ENCODE measurements at places on chromosomes 12 and 14.

- DNase-seq = no peak
Measured at GRCh38 chr12:46168426-46168825, 100.4 kb downstream of the SLC38A1 start.

DNA sequence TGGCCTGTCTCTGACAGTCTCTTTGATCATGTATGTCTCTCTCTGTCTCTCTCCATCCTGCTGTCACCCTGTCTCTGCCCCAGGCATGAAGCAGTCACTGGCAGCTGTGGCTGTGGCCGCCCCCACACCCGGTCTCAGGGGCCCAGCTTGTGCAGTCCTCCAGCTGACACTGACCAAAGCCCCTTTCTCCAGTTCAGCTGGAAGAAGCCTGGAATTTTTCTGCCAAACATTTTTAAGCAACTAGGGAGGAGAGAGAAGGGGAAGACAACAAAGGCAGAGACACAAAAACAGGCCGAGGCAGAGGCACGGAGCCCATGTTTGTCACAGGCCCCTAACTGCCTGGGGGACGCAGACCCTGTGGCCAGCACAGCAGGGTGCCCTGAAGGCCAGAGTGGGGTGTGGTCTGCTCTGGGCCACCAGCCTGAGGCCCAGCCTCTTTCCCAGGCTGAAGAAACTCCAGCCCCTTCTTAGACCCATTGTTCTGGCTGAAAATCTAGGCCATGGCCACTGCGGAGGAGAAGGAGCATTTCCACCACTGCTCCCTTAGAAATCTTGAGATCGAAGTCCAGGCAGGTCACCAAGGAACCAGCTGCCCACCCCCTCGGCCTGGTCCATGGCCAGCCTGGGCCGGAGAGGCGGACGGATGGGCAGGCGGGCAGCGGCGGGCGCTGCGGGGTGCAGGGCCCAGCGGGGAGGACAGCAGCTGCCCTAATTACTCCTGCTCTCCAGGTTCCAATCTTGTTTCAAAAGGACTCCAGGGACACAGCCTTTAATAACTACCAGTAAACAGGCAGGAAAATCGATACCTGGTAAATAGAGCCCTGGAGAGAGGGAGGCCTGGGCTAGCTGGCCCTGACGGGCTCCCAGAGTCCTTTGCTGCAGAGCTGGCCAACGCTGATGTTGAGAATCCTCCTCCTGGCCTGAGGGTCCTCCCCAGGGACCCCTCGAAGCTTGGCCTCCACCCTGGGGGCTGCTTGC, 14.9 kb downstream of the DTX1 start:
- no peak for DNase-seq

- no peak for DNase-seq
Measured at GRCh38 chr12:116415408-116416108, 138.1 kb upstream of the MED13L start.

- DNase-seq = no peak
Measured at GRCh38 chr14:82192387-82192786, 658.7 kb upstream of the SEL1L start.

GRCh38 chr12:61757831-61758505, 502.2 kb upstream of the USP15 start:
- no peak for DNase-seq

DNA sequence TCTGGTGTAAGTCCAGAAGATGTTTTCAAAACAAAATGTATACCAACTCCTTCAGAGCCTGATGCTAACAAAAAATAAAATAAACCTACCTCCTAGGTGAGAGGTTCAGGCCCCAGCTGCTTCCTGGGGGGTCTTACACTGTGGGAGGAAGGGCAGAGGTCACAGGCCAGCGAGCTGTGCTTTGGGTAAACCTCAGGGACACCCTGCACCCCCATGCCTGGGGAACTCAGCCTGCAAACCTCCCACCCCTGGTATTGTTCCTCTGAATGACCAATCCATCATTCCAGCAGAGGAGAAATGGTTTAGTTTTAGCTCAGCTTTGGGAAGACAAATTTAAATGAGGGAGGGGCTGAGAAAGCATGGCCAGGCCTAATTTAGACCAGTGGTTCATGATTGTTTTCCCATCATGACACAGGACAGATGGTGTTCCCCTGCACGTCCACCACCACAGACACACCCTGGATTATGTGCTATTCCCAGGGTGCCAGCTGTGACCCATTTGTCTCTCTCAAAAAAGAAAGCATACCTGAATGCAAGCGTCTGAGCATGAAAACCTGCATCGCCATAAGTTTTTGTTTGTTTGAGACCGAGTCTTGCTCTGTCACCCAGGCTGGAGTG, 14.5 kb upstream of the TFCP2 start:
- DNase-seq = no peak

DNA sequence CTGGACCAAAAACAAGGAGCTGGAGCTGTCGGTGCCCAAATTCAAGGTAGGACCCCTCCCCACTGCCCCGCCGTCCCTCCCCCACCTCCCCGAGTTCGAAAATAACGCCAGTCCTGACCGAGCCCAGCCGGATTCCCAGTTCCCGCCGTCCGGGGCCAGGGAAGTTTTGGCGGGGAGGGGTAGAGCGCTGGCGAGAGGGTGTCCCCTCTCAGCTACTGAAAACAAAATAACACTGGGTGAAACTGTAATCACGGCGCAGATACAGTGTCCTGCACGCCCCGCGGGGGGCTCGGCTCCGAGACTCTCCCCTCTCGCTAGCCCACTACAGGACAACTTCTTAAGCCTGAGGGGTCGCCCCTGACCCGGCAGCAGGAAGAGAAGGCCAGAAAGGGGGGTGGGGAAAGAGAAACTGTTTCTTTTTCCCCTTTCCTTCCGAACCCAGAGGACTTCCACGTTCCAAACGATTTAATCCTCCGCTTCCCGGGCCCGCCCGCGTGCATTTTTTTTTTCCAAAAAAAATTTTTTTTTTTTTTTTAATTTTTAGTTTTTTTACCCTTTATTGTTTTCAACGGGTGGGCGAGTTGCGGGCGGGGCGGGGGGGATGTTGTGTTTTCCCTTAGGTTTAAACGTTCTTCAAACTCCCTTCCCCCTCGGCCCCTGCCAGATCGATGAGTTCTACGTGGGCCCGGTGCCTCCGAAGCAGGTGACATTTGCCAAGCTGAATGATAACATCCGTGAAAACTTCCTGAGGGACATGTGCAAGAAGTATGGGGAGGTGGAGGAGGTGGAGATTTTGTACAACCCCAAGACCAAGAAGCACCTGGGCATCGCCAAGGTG, 1.6 kb downstream of the SETD1B start:
- no peak for DNase-seq

DNA sequence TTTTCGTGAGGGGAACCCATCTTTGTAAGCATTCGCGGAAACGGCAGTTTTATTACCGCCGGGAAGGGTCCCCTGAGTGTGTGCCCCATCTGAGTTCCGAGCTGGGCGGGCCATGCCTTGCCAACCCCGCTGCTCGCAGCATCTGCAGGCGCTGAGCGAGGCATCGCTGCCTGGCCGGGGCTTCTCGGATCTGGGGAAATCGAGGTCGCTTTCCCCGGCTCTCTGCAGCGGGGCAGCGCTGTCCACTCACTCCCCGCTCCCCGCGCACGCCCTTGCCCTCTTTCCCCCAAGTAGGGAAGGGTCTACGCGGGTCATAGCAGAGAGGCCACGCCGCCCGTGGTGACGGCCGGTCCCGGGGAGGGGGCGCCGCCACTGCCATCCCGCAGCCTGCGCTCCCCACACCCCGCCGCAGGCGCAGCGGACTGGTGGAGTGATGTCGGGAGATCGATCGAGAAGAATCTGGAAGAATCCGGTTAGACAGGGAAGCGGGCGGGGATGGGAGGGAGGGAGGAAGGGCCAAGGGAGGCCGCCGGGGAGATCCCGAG, 507 bp upstream of the FKBP4 start:
- peak; percentile 71 for DNase-seq

- no peak for DNase-seq
Measured at GRCh38 chr12:132413931-132414588, 75.9 kb upstream of the FBRSL1 start.

DNA sequence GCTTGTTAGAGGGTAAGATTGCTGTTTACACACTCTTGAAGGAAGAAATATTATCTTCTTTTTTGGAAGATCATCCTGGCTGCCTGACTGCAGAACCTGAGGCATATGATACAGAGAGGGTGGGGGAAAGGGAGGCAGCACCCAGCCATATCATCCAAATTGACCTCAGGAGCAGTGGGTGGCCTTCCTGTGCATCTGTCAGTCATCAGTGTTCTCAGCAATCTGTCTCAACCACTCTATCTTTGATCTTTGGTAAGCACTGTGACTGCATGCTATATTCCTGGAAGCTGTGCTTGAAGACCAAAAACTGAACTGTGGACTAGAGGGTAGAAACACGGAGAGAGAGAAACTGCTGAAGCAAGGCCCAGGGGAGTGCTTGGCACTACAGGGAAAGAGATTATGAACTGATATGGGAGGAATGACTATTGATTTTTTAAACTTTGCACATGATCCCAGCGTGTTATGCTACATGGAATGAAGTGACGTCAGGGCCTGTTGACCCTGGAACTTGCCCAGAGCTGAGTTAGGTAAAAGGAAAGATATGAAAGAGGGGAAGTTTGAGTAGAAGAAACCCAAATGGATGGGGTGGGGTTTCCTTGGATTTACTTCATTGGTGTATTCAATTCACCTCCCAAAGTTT, 171.5 kb downstream of the ASCL1 start:
- DNase-seq = no peak

GRCh38 chr14:22233377-22233776, 355.6 kb downstream of the DAD1 start:
- no peak for DNase-seq

GRCh38 chr14:33493266-33493665, 457.6 kb downstream of the EGLN3 start:
- DNase-seq = no peak

- no peak for DNase-seq
Measured at GRCh38 chr12:60174476-60174875, 578.6 kb downstream of the SLC16A7 start.

DNA sequence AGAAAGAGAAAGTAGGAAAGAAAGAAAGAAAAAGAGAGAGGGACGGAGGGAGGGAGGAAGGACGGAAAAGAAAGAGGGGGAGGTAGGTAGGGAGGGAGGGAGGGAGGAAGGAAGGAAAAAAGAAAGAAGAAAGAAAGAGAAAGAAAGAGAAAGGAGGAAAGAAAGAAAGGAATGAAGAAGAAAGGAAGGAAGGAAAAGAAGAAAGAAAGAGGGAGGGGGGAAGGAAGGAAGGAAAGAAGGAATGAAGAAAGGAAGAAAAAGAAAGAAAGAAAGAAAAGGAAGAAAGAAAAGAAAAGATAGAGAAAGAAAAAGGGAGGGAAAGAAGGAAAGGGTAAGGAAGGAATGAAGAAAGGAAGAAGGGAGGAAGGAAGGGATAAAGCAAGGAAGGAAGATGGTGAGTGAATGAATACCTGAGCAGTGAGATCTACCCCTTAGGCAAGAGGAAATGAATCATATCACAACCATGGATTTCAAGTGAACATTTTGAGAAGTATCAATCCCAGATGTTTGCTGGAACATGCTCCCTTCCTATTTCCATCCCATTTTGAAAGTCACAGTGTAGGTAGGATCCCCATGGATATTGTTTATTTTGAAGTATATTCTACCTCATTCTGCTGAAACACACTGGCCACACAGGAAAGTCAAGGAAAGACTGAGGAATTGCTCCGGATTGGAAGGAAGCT, 639.4 kb upstream of the TBX3 start:
- DNase-seq = no peak

DNA sequence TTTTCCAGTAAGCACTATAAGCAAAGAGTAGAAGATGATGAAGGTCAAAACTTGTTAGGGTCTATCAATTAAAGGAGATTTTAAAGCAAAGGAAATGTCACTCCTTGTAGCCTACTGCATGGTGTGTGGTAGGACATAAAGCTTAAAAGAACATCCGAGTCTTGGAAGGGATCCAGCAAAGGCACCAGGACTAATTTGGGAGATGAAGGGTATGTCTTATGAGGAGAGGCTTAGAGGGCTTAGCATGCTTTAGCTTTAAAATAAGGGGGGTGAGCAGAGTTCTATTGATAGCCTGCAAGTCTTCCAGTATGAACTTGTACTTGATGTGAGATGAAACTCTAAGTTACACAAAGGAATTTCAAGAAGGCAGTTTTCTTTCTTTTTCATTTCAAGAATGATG, 11.8 kb upstream of the MYBPC1 start:
- no peak for DNase-seq

DNA sequence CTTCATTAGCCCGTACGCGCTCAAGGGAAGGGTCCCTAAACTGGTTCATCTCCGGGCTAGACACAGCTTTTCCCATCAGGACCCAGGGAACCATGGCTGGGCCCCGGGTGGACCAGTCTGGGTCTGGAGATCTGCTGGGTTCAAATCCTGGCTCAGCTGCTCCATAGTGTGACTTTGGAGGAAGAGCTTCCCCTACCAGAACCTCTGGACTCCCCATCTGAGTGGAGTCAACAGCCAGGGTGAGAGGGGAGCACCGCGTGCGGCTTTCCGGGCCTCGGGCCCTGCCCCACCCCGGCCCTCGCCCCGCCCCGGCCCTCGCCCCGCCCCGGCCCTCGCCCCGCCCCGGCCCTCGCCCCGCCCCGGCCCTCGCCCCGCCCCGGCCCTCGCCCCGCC, 41.2 kb downstream of the BEGAIN start:
- peak; percentile 76 for DNase-seq

- no peak for DNase-seq
Measured at GRCh38 chr12:1811281-1811947, 9.0 kb upstream of the LRTM2 start.

DNA sequence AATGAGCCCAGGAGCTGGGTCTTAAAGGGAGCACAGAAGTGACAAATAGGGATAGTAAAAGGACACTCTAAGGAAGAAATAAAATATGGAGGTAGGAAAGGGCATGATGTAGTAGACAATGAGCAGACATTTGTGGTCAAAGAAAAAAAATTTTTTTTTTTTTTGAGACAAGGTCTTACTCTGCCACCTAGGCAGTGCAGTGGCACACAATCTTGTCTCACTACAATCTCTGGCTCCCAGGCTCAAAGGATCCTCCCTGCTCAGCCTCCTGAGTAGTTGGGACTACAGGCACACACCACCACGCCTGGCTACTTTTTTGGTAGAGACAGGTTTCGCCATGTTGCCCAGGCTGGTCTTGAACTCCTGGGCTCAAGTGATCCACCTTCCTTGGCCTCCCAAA, 8.5 kb downstream of the FKBP3 start:
- no peak for DNase-seq

DNA sequence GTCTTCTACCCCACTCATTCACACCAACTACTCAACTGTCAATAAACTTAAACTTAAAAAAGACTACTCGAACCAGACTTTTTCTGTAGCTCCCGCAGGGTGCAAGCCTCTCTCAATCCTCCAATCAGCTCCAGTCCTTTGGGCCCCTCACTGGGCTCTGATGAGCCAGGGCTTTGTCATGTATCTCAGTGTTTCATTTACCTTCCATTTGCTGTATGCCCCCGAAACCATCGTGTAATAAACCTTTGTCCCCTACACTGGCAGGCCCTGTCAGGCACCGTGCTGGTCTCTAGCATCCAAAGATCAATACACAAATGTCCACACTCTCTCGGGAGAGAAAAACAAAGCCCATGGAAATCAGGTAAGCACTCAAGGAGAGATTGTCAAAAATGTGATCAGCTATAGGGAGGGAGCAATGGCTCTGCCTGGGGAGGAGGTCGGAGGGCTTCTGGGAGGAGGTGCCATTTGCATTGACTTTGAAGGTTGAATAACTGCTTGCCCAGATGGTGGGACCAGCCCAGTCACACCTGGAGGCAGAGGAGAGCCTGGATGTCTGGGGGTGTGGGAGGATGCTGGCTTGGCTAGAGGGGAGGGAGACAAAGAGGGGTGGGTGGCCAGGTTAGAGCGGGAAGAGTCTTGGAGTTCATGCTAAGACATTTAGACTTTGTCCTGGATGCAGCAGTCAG, 42.1 kb upstream of the DICER1 start:
- no peak for DNase-seq

Data from activated CD8-positive, alpha-beta memory T cell treated with anti-CD3 and anti-CD28 coated beads, Interleukin-2, amount 50 U/mL, for 48 hours (primary cell).